ENCODE measurements at places on chromosomes 7 and 10. TPM values are rescaled to one million over a fixed set of nuclear protein-coding genes. Genes with fewer than 3 reads are reported as not detected.

Gene CALCR
- not detected for total RNA-seq

Gene PLCE1
- 0.25 TPM for total RNA-seq

- no peak overlapping the region for H3K27ac ChIP-seq
- no peak for DNase-seq
- H3K4me1 ChIP-seq, result peaks cover 1% of the 10 kb centered on the region
- no peak overlapping the region for H3K4me3 ChIP-seq
- no peaks in the 10 kb centered on the region for H3K27me3 ChIP-seq
These were observed 42.7 kb downstream of the PLAU start for GRCh38 chr10:73953665-73954064.

GRCh38 chr10:63304146-63304545 lies 161.6 kb downstream of the JMJD1C start:
- no peak overlapping the region for H3K27ac ChIP-seq
- DNase-seq, result no peak
- H3K4me1 ChIP-seq, result peaks cover 5% of the 10 kb centered on the region
- H3K27me3 ChIP-seq, result peaks cover 2% of the 10 kb centered on the region
- H3K36me3 ChIP-seq, result no peaks in the 10 kb centered on the region

Gene DNAJC2
- total RNA-seq, result 19.2 TPM

Gene FFAR4
- not detected for total RNA-seq

Gene MET
- total RNA-seq, result 0.56 TPM

DNA sequence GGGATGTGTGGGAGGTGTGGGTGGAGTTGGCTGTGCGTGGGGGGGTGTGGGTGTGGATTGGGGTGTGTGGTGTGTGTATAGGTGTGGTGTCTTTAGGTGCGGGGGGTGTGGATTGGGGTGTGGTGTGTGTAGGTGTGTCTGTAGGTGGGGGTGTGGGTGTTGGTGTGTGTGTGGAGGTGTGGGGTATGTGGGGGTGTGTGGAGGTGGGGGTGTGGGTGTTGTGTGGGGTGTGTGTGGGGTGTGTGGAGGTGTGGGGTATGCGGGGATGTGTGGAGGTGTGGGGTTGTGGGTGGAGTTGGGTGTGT lies 33.9 kb downstream of the SPDYE17 start:
- H3K27me3 ChIP-seq, result no peaks in the 10 kb centered on the region
- no peak overlapping the region for H3K27ac ChIP-seq
- H3K36me3 ChIP-seq, result no peaks in the 10 kb centered on the region
- H3K4me1 ChIP-seq, result peaks cover 1% of the 10 kb centered on the region
- no peak overlapping the region for H3K4me3 ChIP-seq

Gene AKR1D1
- not detected for total RNA-seq

DNA sequence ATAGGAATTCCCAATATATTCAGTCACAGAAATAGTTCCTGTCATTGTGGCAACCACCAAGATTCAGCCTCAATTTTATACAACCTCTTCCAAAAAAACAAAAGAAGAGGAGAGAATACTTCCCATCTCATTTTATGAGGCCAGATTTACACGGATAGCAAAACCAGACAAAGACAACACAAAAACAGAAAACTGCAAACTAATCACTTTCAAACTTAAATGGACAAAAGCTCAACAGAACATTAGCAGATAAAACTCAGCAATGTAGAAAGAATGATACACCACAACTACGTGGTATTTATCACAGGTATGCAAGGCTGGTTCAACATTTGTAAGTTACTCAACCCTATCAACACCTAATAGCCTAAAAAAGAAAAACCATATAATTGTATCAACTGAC lies 22.0 kb downstream of the PEX1 start:
- no peak overlapping the region for H3K27ac ChIP-seq
- H3K4me1 ChIP-seq, result peaks cover 7% of the 10 kb centered on the region
- H3K27me3 ChIP-seq, result no peaks in the 10 kb centered on the region
- H3K4me3 ChIP-seq, result no peak overlapping the region
- no peak for DNase-seq

All from glutamatergic neuron (in vitro differentiated cells).